T follicular helper cell (primary cell): ENCODE measurements at places on chromosomes 5 and 9.

DNA sequence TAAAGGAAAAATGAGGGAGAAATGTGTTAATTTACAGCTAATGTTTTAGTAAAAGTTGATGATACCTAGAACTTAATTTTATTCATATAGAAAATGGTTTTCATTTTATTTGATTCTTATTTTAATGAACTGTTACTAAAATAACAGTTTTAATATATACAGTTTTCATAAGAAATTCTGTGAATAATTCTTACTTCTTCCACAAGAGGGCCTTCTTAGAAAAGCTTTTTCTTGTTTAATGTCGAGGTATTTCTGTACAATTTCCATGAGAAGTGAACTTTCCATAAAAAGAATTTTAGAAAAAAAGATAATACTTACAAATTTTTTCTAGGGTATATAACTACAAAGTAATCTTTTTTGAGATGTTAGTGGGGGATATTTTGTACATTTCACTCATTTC lies 73.9 kb downstream of the KLF9 start:
- no peak for DNase-seq

- no peak for DNase-seq
Measured at GRCh38 chr9:107087222-107087621, 195.9 kb upstream of the RAD23B start.

DNA sequence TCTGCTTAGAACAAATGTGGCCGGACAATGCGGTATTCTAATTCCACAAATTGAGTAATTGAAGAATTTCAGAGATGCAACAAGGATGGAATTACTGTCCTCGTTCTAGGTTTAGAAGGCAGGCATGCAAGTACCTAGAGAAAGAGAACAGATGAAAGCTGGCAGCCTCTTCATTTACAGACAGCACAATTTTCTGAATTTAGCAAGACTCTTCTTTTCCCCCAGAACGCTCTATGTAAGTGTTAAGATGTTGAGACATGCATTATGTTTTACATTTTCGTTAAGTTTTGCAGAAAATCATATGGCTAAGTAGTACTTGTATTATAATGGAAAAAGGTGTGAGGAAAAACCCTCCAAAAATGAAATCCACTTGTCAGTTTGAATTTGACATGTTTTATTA lies 259.5 kb upstream of the ARRDC3 start:
- DNase-seq, result no peak

DNA sequence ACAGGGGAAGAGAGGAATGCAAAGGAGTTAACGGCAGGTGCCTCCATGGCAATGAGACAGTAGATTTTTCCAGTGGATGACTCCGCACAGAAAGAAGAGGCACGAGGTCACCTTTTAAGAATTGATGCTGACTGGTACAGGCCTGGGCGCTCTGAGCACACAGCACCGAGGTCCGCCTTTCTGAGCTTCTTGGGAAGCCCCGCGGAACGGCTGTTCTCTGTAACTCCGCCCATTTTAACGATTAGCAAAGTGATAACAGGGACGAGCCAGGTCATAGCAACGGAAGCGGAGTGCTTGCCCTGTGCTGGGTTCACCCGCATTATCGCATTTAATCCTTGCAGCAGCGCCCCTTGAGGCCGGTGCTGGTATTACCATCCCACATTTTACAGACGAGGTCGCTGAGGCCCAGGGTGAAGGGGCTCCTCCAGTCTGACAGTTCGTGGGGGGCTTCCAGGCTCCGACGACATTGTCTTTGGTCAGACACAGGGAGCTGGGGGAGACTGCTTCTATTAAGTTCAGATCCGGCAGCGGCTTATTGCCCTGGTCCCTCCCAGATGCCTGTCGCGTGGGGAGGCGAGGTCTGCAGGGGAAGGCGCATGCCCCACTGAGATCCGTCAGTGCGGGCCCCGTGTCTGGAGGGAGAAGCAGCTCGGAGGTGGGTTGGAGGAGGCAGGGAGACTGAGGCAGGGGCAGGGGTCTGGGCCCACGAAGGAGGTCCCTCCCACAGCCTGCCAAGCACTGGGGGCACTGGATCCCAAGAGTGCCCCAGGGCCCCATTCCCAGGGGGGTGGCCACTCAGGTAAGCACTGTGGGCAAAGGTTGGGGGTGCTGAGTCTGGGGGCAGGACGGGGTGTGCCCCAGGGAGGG lies 22.3 kb upstream of the HMCN2 start:
- DNase-seq, result peak; percentile 64

- no peak for DNase-seq
Measured at GRCh38 chr9:107174441-107174840, 108.6 kb upstream of the RAD23B start.

- DNase-seq, result no peak
Measured at GRCh38 chr5:166119506-166119905, 2171.9 kb upstream of the WWC1 start.

DNA sequence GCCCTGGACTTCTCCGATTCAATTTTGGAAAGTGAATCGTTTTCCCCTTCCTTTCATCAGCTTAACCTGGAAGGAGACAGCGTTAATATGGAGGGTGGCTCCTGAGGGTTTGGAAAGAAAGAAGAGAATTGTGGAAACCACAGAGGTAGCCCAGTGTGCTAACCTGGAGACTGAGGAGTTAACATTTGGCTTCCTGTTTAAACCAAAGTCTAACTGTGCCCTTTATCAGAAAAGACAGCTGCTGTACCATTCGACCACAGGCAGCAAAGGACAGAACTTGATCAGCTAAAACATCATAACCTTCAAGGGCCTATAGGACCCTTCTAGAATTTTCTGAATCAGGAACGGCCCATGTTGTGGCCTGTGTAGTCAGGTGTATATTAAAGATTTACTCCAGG lies 735 bp downstream of the IDNK start:
- no peak for DNase-seq

DNA sequence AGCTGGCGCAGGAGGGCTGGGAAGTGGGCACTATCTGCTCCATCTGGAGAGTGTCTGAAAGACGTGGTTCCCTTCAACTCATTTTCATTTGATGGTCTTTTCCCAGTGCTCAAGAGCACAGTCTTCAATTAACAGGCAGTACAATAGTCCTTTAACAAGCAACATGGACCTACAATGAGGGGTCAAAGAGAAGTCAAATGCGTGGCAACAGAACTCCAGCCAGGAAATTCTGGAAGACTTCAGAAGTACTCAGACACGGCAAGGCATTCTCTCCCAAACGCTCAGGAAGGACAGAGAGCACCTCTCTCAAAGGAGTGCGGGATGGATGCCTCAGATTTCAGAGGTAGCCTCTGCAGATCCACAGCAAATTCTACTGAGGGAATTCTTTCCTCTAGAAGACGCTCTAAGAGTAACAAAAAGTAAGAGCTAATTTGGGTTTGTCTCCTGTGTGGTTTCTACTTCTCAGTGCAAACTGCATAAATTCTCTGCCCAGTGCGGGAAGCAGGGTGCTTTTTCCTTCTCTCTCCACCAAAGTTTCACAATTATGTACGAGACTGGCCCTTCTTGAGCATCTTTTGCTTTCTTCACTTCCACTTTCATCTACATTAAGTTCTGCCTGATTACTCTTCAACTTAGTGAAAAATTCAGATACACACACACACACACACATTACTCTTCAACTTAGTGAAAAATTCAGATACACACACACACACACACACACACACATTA lies 56.4 kb downstream of the LHFPL2 start:
- DNase-seq, result no peak

- DNase-seq, result no peak
Measured at GRCh38 chr9:91603932-91604331, 180.3 kb upstream of the NFIL3 start.

GRCh38 chr5:6830643-6831239 lies 117.5 kb downstream of the TENT4A start:
- no peak for DNase-seq

GRCh38 chr5:107184871-107185270 lies 485.9 kb downstream of the EFNA5 start:
- DNase-seq, result no peak

DNA sequence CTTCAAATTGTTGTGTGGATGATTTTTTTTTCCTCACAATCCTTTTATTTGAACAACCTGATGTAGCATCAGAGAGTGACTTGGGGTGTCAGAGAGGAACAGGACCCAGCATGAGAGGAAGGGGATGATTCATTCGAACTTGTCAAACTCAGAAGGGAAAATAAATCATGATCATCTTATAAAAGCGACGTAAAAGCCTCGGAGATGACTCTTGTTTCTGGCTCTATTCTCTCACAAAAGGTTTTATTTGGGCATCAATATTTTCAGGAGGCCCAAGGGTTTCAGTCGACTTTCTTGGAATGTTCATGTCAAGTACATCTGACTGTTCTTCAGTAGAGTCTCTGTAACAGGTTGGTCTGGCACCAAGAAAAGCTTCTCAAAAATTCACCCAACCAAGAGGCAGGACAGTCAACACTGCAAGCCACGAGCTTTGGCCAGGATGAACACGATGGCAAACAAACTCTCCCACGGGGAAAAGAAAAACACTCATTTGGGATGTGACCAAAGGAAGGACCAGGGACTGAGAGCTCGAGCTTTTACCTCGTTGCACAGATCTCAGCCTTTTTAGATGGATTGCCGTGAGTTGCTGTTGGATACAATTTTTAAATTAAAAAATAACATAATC lies 55.1 kb downstream of the ANKH start:
- no peak for DNase-seq

DNA sequence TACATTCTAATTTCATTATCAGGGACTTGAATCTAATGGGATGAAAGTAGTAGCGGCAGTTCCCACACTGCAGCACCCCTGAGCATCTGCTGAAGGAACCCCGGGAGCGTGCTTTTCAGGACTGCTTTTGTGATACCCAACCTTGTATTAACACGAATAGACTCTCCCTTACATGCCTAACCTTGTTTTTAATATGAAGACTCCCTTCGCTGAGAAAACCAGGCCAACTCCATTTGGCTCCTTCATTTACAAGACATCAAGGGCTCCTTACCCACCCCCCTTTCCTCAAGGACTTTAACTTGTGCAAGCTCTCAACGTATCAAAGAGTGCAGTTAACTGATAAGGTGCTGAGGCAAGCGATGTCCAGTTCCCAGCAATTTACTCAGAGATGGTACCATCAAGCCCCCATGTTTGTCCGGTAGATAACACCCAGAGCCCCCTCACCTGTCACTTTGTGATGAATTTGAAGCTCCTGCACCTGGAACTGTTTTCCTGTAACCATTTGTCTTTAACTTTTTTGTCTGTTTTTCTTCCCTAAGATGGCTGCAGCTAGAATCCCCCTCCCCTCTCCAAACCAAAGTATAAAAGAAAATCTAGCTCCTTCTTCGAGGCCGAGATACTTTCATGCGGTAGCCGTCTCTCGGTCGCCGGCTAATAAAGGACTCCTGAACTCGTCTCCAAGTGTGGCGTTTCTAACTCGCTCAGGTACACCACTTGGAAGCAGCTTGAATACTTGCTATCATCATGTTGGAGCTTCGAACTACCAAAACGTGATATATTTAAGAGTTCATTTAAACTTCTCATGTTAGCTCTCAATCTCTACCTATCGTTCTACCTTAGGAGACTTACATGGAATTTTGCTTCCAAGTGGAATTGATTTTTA lies 10.7 kb downstream of the HNRNPH1 start:
- DNase-seq, result no peak

DNA sequence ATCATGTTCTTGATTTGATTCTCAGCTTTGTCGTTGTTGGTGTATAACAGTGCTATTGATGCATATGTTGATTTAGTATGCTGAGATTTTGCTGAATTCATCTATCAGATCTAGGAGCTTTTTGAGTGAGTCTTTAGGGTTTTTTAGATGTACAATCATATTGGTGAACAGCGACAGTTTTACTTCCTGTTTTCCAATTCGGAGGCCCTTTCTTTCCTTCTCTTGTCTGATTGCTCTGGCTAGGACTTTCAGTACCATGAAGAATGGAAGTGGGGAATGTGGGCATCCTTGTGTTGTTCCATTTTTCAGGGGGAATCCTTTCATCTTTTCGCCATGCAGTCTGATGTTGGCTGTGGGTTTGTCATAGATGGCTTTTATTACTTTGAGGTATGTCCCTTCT lies 100.4 kb downstream of the SGCD start:
- no peak for DNase-seq

GRCh38 chr5:96244696-96245095 lies 188.4 kb downstream of the PCSK1 start:
- DNase-seq, result no peak

DNA sequence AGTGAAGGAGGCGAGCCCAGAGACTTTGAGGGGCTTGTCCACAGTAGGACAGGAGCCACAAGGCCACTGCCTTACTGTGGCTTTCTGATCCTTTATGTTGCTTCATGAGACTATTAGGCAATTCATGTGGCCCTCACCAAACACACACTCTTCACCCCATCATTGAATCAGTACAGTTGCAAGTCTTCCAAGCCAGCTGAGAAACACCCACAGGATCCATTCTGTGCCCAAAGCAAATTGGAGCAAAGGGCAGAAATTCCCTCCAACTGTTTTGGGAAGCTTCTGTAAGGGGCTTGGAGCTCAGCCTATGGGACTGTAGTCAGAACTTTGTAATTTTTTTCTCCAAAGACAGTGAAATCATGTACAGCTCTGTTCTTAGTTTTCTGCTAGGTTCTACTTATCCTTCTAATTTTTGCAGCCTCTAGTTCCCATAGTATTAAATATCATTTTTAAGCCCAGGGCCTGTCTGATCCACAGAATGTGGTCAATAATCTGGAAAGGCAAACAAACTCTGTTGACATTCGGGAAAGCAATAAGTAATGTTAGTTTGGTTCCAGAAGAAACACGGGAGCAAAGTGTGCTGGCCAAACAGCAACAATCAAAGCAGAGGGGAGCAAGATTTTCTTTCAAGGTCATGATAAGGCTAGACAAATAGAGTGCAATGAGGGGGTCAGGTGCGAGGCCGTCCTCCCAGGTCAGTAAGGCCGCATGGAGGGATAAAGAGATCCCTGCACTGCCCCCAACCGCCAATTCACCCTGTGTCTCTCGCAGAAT lies 47.0 kb downstream of the UBE2QL1 start:
- no peak for DNase-seq

DNA sequence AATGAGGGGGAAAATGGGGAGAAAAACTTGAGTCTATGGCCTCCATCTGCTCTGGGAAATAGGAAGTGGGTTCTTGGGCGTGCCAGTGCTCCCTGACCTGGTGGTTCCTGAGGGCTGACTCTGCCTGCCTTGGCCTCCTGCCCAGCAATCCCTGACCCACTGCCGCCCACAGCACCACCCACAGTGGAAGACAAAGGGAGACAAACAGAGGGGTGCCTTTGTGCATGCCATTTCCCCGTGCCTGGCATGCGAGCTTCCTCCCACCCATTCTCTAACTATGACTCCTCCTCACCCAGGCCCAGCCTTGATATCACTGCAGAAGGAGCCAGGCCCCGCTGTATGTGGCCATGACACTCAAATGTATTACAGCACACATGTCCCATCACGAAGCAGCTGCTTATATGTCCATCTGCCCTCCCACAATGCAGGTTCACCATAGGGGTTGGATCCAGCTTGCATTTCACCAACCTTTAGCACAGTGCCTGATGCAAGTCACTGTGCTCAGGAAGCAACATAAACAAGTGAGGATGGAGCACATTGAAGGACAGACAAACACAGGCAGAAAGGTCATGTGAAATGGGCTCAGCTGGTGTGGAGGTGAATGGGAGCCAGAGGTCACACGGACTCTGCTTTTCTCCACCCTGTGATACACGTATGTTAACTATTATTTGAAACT lies 84.4 kb downstream of the ADRB2 start:
- no peak for DNase-seq

- no peak for DNase-seq
Measured at GRCh38 chr5:157454273-157454672, 5.7 kb upstream of the NIPAL4 start.
